ENCODE measurements at places on chromosomes 1 and 21.

DNA sequence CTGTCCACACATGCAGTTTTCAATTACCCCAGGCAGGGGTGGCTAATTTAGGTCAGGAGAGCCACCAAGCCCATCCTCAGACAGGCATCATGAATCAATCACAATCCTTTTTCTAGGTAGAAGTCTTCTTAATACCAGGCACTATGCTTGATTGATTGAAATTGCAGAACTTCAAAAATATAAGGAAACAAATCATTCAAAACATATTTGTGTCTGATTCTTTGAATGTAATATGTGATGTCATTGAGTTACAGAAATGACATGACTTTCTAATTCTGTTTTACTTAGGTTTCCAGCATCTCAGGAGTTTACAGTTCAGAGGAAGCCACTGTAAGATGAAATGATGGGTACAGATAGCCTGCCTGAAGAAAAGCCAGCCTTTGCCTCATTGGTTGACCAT lies 26.7 kb downstream of the RXRG start:
- no peak for DNase-seq

GRCh38 chr1:72432645-72433267 lies 150.4 kb upstream of the NEGR1 start:
- no peak for DNase-seq

- no peak for DNase-seq
Measured at GRCh38 chr1:81848880-81849682, 48.3 kb downstream of the ADGRL2 start.

GRCh38 chr1:25001125-25001915 lies 71.2 kb upstream of the RUNX3 start:
- DNase-seq = no peak

DNA sequence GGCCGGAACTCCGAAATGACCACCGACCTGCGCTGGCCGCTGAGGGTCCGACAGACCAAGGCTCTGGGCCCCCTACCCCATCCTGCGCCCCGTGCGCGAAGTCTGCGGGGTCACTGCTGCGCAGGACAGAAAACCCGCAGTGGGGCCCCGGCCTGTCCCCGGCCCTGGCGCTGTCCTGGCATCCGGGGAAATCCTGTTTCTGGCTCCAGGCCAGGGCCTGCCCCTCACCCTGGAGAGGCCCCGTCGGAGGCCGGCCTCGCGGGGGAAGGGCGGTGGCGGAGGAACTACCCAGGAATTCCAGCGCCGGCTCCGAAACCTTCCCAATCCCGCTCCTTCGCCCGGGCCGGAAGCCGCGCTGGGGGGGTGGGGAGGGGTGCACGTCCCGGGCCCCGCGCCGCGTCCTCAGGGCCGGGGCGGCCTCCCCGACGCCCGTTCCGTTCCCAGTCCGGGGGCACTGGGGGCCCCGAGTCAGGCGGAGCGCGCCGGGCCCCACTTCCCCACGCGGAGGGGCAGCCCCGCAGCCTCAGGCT lies 77.0 kb downstream of the MORN1 start:
- DNase-seq = no peak

DNA sequence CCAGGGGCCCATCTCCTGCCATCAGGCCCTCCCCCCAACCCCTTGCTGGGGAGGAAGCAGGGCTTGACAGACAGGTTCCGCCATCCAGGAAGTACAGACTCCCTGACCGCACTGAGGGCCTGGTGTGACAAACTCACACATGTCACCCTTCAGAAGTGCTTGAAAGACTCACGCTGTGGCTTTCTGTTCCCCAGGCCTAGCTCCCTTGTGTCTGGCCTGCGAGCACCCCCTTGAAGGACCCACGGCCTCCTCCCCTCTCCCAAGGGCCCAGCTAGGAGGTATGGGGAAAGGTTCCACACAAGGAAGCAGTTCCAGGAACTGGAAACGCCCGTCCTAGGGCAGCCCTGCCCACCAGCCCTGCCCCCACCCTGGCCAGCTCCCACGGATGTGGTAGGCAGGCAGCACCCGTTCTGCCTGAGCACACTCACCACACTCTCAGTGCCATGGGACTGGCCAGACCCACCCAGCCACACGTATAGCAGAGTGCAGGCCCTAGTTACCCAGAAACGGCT lies 26.7 kb downstream of the SLC2A1 start:
- DNase-seq = no peak

GRCh38 chr1:154940213-154940560 lies 3.7 kb upstream of the PMVK start:
- no peak for DNase-seq

DNA sequence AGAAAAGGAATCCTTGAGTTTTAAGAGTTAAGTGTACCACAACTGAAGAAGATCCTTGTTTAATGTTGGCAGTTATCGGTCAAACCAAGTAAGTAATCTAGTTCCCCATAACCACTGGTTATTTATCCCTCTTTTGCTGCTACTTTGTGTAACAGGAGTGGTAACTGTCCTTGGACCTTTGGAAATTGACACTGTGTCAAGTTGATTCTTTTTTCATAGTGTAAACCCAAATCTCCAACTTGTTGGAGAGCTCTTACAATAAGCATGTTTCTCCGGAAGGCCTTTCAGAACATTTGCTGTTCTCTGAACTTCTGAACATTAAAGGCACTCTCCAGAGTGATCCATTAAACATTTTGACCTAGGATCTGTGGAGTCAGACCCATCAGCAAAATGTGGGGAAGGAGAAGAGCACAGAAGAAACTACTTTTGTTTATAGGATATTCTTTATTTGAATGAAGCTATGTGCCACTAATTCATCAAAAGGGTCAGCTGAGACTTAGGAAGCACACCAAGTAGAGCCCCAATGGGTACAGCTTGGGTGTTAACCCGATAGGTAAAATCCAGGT lies 3.9 kb downstream of the AHCYL1 start:
- no peak for DNase-seq

- DNase-seq = no peak
Measured at GRCh38 chr1:175755516-175756070, 12.2 kb upstream of the TNR start.

DNA sequence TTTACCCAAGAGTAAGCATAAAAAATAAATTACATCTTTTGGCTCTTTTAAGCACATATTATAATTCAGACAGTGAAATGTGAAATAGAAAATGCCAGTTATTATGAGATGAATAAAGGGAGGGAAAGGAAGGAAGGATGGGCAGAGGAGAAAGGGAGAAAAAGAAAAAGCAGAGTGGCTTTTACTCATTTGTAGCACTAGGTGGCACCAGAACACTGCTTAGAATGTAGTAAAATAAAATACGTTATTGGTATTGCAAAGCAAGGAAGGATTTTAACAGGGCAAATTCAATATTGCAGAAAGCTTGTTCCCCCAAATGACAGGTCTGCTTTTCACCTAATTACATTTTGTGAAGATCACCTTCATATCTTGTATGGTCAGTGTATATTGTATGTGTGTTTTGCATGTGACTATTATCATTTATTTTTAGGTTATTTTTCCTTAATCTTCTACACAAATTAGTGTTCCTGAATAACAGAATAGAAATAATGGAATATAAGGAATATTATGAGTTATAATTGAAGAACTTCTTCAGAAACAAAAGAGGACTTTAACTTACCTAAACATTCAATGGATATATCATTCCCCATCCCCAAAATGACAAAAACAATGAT lies 9.1 kb upstream of the PCNX2 start:
- peak; percentile 35 for DNase-seq

GRCh38 chr1:236099355-236099974 lies 34.6 kb upstream of the NID1 start:
- DNase-seq = peak; percentile 21

- no peak for DNase-seq
Measured at GRCh38 chr21:41043014-41043413, 124.9 kb upstream of the BACE2 start.

DNA sequence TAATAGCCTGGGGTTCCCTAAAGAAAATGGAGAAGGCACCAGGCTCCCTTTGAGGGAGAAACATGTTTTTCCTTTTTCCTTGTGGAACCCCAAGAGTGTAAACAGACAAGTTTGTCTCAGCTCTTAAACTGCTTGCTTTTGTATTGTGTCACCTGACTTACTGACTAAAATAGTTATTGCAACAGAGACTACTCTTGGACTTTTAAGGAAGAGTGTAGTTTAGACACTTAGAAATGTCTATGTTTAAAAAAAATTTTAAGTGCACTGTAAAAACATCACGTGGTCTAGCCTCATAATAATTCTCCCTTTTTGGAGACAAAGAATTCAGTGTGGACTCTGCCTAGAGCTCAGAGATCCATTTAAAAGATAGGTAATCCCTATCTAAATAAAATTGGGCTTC lies 141.1 kb downstream of the TRIM33 start:
- no peak for DNase-seq
